ENCODE measurements at places on chromosomes 1 and 21. TPM values are rescaled to one million over a fixed set of nuclear protein-coding genes. Genes with fewer than 3 reads are reported as not detected.

DNA sequence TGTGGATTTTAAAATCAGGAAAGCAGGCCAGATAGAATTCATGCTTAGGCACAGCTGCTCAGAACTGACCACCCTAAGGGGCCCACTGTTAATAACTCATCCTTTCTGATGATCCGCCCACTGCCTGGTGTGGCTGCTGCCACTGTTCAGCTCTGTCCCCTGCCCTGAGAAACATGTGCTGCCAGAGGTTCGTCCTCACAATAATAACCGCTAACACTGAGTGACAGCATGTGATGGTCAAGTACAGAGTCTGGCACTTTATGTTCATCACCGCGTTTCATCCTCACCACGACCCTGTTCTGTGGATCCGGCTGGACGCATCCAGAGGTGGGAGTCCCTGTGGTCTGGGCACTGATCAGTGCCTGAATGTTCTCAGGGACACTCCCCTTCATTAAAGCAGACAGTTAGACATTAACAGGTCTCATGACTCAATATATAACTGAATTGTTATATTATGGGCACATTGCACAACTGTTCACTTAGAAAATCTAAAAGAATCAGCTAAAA, 108.6 kb downstream of the SIM2 start:
- H3K36me3 ChIP-seq = no peaks in the 10 kb centered on the region
- no peaks in the 10 kb centered on the region for H3K4me1 ChIP-seq
- DNase-seq = no peak
- H3K4me3 ChIP-seq = no peak overlapping the region
- H3K27ac ChIP-seq = no peak overlapping the region

- no peak overlapping the region for H3K27ac ChIP-seq
- no peak for DNase-seq
- H3K4me3 ChIP-seq = no peak overlapping the region
Observed at GRCh38 chr1:119159966-119160365, 19.5 kb upstream of the WARS2 start.

Gene REN
- total RNA-seq = not detected

Gene OVAAL
- total RNA-seq = not detected

Gene TMPRSS15
- not detected for total RNA-seq

Data from gastrocnemius medialis (tissue), 4 donors.